Temporal lobe (tissue), 4 donors: ENCODE measurements at places on chromosomes 2 and 18. TPM values are rescaled to one million over a fixed set of nuclear protein-coding genes. Genes with fewer than 3 reads are reported as not detected.

KCMF1 gene
- 22.6 TPM for total RNA-seq

TEX44 gene
- total RNA-seq, result not detected

DYSF gene
- 1.5 TPM for total RNA-seq

ABCB11 gene
- 0.25 TPM for total RNA-seq

MBD2 gene
- total RNA-seq, result 12.5 TPM

CTAGE1 gene
- not detected for total RNA-seq

IL1RN gene
- total RNA-seq, result not detected

ITGB1BP1 gene
- total RNA-seq, result 50.4 TPM

GALNT5 gene
- total RNA-seq, result under 0.01 TPM

MAP3K19 gene
- total RNA-seq, result 1.7 TPM

ZNF236 gene
- total RNA-seq, result 18.9 TPM

AQP12B gene
- not detected for total RNA-seq

DNAJC27 gene
- 8.9 TPM for total RNA-seq

ABCG8 gene
- 0.74 TPM for total RNA-seq

SERPINB4 gene
- not detected for total RNA-seq

CYP26B1 gene
- total RNA-seq, result 3.7 TPM

NEURL3 gene
- total RNA-seq, result not detected

IL36RN gene
- total RNA-seq, result not detected

RPS27A gene
- 632 TPM for total RNA-seq

HOXD12 gene
- not detected for total RNA-seq

TRAK2 gene
- 41.1 TPM for total RNA-seq

MC2R gene
- total RNA-seq, result not detected

ZSWIM2 gene
- 0.49 TPM for total RNA-seq

DNAH7 gene
- 10.3 TPM for total RNA-seq

DAPL1 gene
- total RNA-seq, result 0.49 TPM

CRYGB gene
- total RNA-seq, result not detected

TWIST2 gene
- total RNA-seq, result 0.25 TPM

PLCL1 gene
- total RNA-seq, result 28.5 TPM

BARD1 gene
- total RNA-seq, result 15.7 TPM

CKAP2L gene
- 3.2 TPM for total RNA-seq

COL5A2 gene
- 21.4 TPM for total RNA-seq

PJVK gene
- 4.2 TPM for total RNA-seq

C2orf80 gene
- 26.6 TPM for total RNA-seq

RBFA gene
- total RNA-seq, result 31.0 TPM
